ENCODE measurements at places on chromosomes 7 and 10. TPM values are rescaled to one million over a fixed set of nuclear protein-coding genes. Genes with fewer than 3 reads are reported as not detected.

DNA sequence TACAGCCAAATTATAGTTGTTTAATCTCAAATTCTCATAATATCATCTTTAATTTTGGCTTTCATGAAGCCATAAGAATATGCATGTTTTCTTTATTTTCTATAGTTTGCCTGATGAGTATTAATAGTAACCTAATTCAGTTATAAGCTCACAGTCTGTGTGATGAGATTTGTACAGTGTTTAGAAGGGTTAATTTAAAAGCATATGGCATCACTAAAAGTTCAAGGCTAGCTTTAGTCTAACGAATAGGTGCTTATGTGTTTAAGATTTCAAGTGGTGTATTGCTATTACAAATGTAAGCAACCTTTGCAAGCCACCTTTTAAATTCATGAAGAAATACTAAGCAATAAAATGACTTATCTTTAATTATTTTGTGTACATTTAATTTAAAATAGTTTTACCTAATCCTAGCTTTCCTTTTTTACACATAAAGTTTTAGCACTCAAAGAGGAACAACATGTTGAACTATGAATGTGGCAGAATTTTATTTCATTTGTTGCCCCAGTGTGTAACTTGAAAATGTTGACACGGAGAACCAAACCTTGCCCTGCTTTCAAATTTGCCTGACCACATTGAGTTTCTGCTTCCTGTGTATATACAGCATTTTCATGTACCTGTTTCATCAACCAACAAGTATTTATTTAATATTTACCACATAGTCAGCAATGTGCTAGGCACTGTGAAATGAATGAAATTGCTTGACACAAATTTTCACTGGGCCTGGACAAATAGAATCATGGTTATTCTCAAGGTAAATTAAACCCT is 41.5 kb downstream of the TET1 start:
- no peaks in the 10 kb centered on the region for H3K27me3 ChIP-seq
- no peak overlapping the region for H3K4me3 ChIP-seq
- peaks cover 20% of the 10 kb centered on the region for H3K4me1 ChIP-seq
- peak overlapping the region; percentile 56 for H3K27ac ChIP-seq
- no peak for DNase-seq

DNA sequence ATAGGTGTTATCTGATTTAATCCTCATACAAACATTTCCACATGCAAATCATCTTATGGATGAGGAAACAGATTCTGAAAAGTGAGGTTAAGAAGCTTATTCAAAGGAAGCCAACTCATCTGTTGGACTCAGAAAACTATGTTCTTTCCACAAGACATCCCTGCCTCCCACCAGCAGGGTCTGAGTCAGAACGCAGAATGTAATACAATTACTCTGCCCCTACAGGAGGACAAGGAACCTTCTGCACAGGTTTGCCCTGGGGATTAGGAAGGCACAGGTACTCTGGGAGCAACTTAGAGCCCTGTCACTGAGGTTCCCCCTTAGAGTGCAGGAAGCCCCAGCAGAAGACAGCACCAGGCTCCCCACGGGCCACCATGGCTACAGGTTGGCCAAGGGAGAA is 255.7 kb downstream of the TNS3 start:
- no peak overlapping the region for H3K27ac ChIP-seq
- no peak overlapping the region for H3K4me3 ChIP-seq
- H3K36me3 ChIP-seq = no peaks in the 10 kb centered on the region
- DNase-seq = no peak
- H3K4me1 ChIP-seq = no peaks in the 10 kb centered on the region

DNA sequence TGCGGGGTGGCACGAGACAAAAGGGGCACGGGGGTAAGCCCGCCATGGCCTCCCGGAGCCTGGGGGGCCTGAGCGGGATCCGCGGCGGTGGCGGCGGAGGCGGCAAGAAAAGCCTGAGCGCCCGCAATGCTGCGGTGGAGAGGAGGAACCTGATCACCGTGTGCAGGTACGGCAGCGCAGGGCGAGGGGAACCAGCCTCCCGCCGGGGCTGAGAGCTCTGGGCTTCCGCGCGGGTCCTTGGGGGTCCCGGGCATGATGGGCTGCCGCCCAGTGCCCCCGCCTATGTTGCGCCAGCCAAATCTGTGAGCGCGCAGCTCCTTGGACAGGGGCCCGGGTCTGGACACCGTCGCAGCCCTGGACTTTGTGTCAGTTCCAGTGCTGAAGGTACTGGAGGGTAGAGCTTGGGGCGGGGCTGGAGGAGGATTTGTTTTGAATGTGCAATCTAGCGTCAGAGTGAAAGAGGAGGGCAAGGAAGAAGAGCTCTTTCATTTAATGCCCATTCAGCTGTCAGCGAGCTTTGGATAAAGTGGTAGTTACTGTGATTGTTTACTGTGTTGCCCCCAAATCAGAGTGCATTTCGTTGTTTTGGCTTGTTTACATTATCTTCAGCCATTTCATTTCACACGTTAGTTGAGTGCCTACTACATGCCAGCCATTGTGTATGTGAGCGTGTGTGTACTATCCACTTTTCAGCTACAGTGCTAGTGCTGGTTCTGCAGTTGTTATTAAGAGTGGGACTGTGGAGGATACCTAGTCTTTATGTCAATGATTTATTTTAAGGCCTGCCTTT is 777 bp downstream of the RUNDC3B start:
- H3K4me1 ChIP-seq = peaks cover 5% of the 10 kb centered on the region
- H3K4me3 ChIP-seq = peak overlapping the region; percentile 64
- H3K27ac ChIP-seq = peak overlapping the region; percentile 38

GRCh38 chr10:110395350-110396283 is 90.9 kb upstream of the SMNDC1 start:
- H3K4me1 ChIP-seq = no peaks in the 10 kb centered on the region
- DNase-seq = no peak
- H3K27ac ChIP-seq = no peak overlapping the region
- no peaks in the 10 kb centered on the region for H3K36me3 ChIP-seq
- H3K4me3 ChIP-seq = no peak overlapping the region
- no peaks in the 10 kb centered on the region for H3K27me3 ChIP-seq

Gene SORBS1
- 1.6 TPM for total RNA-seq

Gene CNNM1
- 0.24 TPM for total RNA-seq

Data from naive thymus-derived CD4-positive, alpha-beta T cell (primary cell).